ENCODE measurements at places on chromosomes 5 and 9. TPM values are rescaled to one million over a fixed set of nuclear protein-coding genes. Genes with fewer than 3 reads are reported as not detected.

Gene PCSK1
- total RNA-seq = 0.15 TPM

Gene FEM1C
- total RNA-seq = 64.6 TPM

Gene GABRA6
- not detected for total RNA-seq

Gene SPATA31D4
- not detected for total RNA-seq

Gene TLE4
- total RNA-seq = 17.3 TPM

Gene FAM151B
- 1.3 TPM for total RNA-seq

Gene TRPM6
- 0.19 TPM for total RNA-seq

Gene APBA1
- 2.9 TPM for total RNA-seq

Gene FGF10
- total RNA-seq = 0.37 TPM

Gene ENTREP1
- 24.3 TPM for total RNA-seq

Gene DEPDC1B
- 0.59 TPM for total RNA-seq

Gene AFAP1L1
- total RNA-seq = 30.3 TPM

Gene C9orf50
- total RNA-seq = not detected

Gene RASEF
- not detected for total RNA-seq

Gene OR1J2
- total RNA-seq = not detected

Gene GFI1B
- total RNA-seq = 0.15 TPM

Gene OMD
- total RNA-seq = 2.9 TPM

- no peak for DNase-seq
Measured at GRCh38 chr9:30078195-30078594, 2306.2 kb upstream of the ACO1 start.

GRCh38 chr5:103333376-103333775 lies 74.8 kb downstream of the MACIR start:
- no peak for DNase-seq

GRCh38 chr5:126811515-126812198 lies 34.7 kb downstream of the LMNB1 start:
- DNase-seq = no peak

- no peak for DNase-seq
Measured at GRCh38 chr5:39253196-39253595, 33.8 kb upstream of the FYB1 start.

DNA sequence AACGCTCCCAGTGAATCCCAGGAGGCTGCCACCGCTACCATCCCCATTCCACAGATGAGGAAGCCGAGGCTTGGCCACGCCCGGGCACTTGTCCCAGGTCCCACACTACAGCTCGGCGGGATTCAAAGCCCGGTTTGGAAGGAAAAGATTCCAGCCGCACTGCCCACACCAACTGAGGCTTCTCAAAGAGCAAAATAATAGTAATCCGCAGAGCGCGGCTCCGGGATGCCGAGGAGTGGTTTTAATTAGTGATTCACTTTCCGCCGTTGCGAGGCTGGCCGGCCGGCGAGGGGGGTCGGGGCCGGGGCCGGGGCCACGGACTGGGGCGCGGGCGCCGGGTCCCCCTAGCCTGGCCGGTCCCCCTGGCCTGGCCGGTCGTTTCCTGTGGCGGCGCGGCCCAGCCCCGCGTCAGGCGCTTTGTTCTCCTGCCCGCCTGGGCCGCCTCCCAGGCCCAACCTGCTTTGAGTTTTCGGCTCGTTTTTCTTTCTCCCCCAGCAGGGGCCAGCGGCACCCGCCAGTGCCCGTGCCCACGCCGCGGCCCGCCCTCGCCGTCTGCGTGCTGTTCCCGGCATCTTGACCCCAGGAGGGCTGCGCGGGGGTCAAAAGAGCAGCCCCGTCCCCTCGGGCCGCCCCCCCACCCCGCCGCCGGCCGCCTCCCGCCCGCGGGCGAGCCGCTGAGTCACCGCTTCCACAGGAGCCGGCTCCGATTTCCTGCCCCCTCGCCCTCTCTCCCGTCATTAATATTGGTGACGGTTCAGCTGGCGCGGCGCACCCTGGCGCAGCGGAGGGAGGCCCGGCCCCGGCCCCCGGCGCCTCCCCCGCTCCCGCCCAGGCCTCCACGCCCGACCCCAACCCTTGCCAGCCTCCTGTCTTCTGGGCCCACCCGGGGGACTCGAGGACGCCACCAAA lies 31.2 kb downstream of the FGF18 start:
- peak; percentile 69 for DNase-seq

- DNase-seq = no peak
Measured at GRCh38 chr5:95712347-95712958, 18.7 kb upstream of the RHOBTB3 start.

GRCh38 chr5:146731909-146732659 lies 146.5 kb downstream of the PPP2R2B start:
- no peak for DNase-seq

DNA sequence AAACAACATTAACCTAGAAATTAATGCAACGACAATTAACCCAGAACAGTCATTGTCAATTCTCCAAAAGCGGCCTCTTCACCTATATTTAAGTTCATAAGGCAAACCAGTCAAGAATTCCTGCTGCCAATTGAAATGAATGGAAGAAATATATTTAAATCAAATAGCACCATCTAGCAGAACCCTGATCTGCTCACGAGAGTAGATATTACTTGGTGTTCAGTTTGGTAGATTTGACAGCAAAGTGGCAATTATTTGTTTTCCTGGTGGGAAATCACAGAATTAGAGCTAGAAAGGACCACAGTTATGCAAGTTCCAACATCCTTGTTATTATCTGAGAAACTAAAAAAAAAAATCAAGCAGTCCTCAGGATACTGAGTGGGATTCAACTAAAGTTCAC lies 2.3 kb downstream of the SSBP2 start:
- no peak for DNase-seq

DNA sequence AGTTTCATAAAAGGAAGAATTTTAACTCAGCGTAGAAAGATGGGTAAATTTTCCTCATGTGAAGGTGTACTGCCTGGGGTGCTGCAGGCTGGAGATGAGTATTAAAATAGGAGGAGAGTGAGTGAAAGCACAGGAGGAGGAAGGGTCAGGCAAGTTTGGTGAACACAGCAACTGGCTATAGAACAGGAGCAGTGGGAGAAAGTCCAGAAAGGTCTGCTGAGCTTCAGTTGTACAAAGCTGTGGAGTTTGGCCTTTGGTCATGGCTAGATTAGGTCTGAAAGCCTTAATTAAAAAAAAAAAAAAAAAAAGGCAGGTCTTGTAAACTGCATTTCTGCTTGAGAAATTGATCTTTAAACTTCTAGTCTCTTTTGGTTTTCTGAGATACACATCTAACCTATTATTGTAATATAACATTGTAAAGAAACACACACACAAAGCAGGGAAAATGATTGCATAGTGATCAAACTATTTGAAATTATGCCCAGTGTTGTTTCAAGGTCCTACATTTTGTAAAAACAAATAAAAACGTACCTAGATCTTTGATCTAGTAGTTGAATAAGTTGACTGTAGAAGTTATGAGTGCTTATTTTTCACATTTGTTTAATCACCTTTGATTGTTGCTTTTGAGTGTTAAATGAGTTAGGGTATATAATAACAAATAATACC lies 43.6 kb downstream of the MAP3K1 start:
- no peak for DNase-seq

GRCh38 chr5:172097356-172097755 lies 90.7 kb downstream of the STK10 start:
- DNase-seq = no peak

GRCh38 chr9:37938121-37938891 lies 34.4 kb upstream of the SLC25A51 start:
- no peak for DNase-seq

GRCh38 chr9:109520475-109521132 lies 22.5 kb upstream of the PTPN3 start:
- peak; percentile 65 for DNase-seq

GRCh38 chr9:107513464-107514100 lies 24.0 kb upstream of the KLF4 start:
- no peak for DNase-seq

GRCh38 chr5:157518963-157519362 lies 56.6 kb downstream of the ADAM19 start:
- DNase-seq = no peak

- DNase-seq = no peak
Measured at GRCh38 chr5:82639393-82640144, 361.4 kb upstream of the RPS23 start.

GRCh38 chr5:146179696-146180095 lies 2.8 kb downstream of the LARS1 start:
- DNase-seq = no peak

GRCh38 chr5:97554977-97555643 lies 372.1 kb upstream of the RIOK2 start:
- no peak for DNase-seq

GRCh38 chr5:77397686-77398292 lies 94.3 kb downstream of the WDR41 start:
- no peak for DNase-seq

- DNase-seq = no peak
Measured at GRCh38 chr9:81414836-81415235, 274.5 kb downstream of the TLE1 start.

DNA sequence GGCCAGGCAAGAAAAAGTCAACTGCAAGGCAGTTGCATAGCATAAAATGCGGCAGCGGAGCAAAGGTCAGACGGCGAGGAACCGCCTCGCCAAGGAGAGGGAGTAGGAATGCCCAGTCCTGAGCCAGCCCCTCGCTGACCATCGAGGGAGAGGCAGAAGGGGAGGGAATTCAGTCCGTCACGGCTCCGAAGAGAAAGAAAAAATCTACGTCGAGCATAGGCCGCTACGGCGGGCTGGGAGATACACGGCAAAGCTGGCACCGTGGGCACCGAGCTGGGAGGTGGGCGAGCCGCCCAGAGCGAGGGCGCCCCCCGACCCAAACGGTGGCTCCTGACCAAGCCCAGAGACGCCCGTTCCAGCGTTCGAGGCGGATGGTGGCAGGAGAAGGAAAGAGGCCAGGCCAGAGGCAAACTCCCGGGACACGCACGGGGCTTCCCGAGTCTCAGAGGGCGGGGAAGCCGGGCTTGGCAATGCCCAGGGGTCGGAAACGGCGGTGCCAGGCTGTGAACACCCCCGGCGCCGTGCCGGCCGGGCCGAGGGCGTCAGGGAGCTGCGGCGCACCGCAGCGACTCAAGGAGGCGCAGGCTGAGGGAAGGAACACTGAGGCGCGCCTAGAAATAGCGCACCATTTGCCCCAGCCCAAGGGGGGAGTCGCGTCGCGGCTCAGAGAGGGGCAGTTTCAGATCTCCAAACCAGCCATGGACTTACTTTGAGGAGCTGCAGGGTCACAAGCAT lies 518 bp downstream of the SPRY4 start:
- DNase-seq = peak; percentile 45

DNA sequence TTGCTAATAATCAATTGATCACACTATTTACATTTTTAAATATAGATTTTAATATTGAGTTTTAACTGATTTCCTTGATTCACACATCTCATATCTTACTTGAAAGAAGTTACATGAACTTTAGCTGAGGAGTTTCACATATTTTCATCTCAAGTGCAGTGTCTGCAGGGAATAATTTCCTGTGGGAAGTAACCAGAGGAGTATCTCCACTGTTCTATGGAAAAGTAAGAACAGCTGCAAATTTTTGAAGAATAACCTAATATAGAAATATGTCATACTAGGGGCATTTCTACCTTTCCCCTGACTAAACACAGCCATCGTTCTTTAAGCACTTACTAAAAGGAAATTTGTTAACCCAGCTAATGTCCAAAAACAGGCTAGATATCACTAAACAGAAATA lies 546.4 kb downstream of the EFNA5 start:
- no peak for DNase-seq

DNA sequence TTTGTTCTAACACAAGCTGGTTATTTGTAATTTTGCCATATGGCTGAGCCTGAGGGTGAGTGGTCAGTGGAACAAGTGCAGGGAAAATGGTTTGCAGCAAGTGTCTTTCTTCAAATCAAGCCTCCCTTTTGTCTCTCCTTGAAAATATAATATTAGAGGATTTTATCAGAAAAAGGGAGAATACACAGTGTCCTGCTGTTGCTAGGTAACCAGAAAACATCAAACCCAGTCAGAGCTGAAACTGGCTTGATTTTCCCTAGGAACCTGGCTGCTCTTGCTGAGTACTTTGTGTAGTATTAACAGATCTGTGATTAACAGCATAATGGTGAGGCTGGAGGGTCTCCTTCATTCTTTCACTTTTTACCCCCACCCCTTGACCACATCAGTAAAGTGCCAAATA lies 314.0 kb downstream of the ARHGEF28 start:
- DNase-seq = no peak

DNA sequence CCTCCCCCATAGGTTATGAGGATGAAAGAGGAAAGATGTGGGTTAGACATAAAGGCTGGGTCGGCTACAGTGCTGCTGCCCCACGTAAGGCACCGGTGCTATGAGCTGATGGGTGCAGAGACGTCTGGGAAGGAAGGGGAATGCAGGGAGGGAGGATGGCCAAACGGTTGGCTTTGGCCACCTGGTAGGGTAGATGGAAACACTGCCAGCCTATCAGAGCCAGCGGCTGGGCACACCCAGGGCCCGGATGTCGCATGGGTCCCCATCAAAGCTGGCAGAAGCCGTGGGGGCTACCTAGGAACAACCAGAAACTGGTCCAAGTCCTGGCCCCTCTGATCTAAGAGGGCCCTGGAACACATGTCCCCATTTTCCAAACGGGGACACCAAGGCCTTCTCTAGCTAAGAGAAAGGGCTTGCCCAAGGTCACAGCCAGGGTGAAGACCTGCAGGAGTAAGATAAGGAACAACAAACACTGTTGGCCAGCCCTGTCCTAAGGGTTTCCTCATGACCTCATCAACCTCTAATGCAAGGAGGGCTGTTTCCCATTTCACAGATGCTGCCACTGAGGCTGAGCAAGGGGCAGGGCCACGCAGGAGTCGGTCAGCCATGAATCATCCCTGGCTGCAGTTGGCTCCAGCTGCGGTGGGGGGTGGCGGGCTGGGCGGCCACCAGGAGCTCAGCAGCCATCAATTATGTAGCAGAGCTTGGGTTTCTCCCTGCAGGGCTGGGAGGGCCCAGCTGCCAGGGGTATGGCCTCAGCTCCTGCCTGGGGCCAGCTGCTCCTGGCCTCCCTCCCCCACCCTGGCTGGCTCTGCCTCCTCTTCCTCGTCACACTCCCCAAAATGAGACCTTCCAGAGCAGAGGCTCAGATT lies 4.9 kb downstream of the SH3GLB2 start:
- DNase-seq = no peak

DNA sequence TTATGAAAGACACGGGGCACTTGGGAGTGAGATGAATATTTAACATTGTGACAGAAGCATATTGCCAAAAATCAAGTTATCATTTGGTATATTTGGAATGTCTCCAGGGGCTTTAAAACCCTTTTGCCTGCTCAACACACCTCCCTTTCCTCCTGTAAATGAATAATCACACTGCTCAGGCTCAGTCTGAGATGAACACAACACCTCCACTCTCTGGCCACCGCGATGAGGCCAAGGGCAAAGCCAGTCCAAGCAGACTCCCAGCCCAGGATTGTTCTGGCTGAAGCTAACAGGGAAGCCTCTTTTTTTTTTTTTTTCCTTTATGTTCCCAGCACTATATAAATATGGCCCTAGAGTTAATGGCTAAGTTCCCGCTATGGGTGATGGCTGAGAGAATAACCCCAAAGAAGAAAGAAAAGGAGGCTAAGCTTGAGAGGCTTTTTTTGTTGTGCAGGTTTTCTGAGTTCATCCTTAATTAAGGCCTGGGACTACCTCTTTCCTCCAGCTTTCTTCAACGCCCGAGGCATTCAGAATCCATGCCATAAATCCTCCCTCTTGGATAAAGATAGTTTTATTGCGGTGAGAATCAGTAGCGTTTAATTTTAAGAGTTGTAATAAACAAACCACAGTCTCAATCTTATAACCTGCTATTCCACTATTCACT lies 10.5 kb upstream of the ERAP1 start:
- DNase-seq = no peak

- no peak for DNase-seq
Measured at GRCh38 chr5:178995341-178995690, 196 bp upstream of the GRM6 start.

All from heart right ventricle (tissue), 16 donors.